ENCODE measurements at places on chromosomes 2 and 18. TPM values are rescaled to one million over a fixed set of nuclear protein-coding genes. Genes with fewer than 3 reads are reported as not detected.

The ZSWIM2 gene
- total RNA-seq, result not detected

The SERPINB11 gene
- not detected for total RNA-seq

The LGALSL gene
- 7.4 TPM for total RNA-seq

The GMCL1 gene
- 9.6 TPM for total RNA-seq

The RAMP1 gene
- 18.0 TPM for total RNA-seq

The PPP1R1C gene
- total RNA-seq, result not detected

The CD8B gene
- total RNA-seq, result not detected

The FNDC4 gene
- total RNA-seq, result 15.2 TPM

The GALR1 gene
- total RNA-seq, result not detected

The FAM237A gene
- not detected for total RNA-seq

The LCLAT1 gene
- total RNA-seq, result 20.1 TPM

The MZT2B gene
- total RNA-seq, result 256 TPM

The DPP10 gene
- not detected for total RNA-seq

The RGPD3 gene
- 0.43 TPM for total RNA-seq

The DUSP2 gene
- 6.6 TPM for total RNA-seq

The LRRC30 gene
- not detected for total RNA-seq

The ANKRD30BL gene
- not detected for total RNA-seq

The WNT10A gene
- not detected for total RNA-seq

The PLCD4 gene
- total RNA-seq, result 2.7 TPM

The RNF125 gene
- total RNA-seq, result 2.2 TPM

The CAVIN2 gene
- total RNA-seq, result 11.5 TPM

The PRKAG3 gene
- total RNA-seq, result not detected

The LRRTM1 gene
- total RNA-seq, result 0.23 TPM

The SMYD5 gene
- total RNA-seq, result 10.0 TPM

The PASK gene
- 1.5 TPM for total RNA-seq

The TRAPPC8 gene
- 20.8 TPM for total RNA-seq

The GPR75 gene
- 0.77 TPM for total RNA-seq

The CHAC2 gene
- total RNA-seq, result 2.7 TPM

The STPG4 gene
- total RNA-seq, result not detected

The DES gene
- 165 TPM for total RNA-seq

The BCL11A gene
- total RNA-seq, result 1.3 TPM

The FAM117B gene
- total RNA-seq, result 2.9 TPM

The TMEFF2 gene
- 5.4 TPM for total RNA-seq

The SMAD2 gene
- total RNA-seq, result 55.4 TPM

The RNF144A gene
- 20.3 TPM for total RNA-seq

The CNTNAP5 gene
- total RNA-seq, result not detected

The GBX2 gene
- total RNA-seq, result not detected

The SPP2 gene
- total RNA-seq, result not detected

The SATB2 gene
- 3.1 TPM for total RNA-seq

The TUBB8B gene
- not detected for total RNA-seq

The MTX2 gene
- 37.3 TPM for total RNA-seq

The DSC3 gene
- total RNA-seq, result 2.8 TPM

The UPP2 gene
- not detected for total RNA-seq

The WIPF1 gene
- 6.1 TPM for total RNA-seq

The SP5 gene
- not detected for total RNA-seq

The GREB1L gene
- 11.2 TPM for total RNA-seq

The POTEE gene
- not detected for total RNA-seq

The GALNT14 gene
- 0.09 TPM for total RNA-seq

The TNFAIP6 gene
- total RNA-seq, result 20.0 TPM

The CBLN2 gene
- total RNA-seq, result 0.12 TPM

The MDH1B gene
- 0.93 TPM for total RNA-seq

The NEB gene
- total RNA-seq, result 0.12 TPM

Data from pericardium fibroblast (primary cell).